ENCODE measurements at places on chromosomes 12 and 14.

GRCh38 chr14:67952786-67953185 lies 133.2 kb downstream of the RAD51B start:
- DNase-seq, result no peak

DNA sequence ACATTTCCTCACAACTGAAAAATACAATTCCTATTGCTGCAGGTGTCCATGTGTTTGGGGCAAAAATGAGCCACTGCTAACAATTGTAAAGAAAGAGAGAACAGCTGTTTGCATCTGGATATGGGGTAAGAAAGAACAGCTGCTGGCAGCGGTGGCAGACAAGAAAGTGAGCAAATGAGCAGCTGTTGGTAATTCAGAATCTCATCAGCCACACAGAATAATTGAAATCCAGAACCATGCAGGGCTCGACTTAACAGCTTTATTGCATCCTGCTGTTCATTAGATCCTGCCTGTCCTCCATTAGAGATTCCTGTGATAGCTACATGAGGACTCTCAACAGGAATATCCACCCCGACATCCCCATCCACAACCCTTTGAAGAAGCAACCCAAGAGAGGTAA lies 62.5 kb upstream of the TSPAN8 start:
- no peak for DNase-seq

DNA sequence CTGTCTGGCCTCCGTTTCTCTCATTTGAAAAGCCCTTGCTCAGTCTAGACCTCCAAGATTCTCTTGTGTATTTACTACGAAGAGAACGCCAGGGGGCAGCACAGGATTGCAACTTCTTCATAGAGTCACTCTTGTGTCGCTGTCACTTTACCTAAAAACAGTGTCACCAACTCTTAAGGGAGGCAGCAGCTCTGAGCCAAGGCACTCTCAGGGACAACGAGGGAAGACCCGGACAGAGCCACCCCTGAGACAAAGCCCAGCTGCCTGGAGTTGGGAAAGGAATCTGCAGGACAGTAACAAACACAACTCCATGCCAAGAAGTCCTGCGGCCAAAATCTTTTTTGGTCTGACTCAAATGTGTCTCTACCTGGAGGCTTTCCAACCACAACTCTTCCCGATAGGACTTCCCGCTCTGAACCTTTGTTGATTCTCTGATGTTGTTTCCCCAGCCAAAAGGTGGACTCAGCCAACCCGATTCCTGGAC lies 9.6 kb upstream of the RPAP3 start:
- peak; percentile 56 for DNase-seq

- DNase-seq, result no peak
These were observed 82.4 kb downstream of the PIK3C2G start for GRCh38 chr12:18343708-18344107.

DNA sequence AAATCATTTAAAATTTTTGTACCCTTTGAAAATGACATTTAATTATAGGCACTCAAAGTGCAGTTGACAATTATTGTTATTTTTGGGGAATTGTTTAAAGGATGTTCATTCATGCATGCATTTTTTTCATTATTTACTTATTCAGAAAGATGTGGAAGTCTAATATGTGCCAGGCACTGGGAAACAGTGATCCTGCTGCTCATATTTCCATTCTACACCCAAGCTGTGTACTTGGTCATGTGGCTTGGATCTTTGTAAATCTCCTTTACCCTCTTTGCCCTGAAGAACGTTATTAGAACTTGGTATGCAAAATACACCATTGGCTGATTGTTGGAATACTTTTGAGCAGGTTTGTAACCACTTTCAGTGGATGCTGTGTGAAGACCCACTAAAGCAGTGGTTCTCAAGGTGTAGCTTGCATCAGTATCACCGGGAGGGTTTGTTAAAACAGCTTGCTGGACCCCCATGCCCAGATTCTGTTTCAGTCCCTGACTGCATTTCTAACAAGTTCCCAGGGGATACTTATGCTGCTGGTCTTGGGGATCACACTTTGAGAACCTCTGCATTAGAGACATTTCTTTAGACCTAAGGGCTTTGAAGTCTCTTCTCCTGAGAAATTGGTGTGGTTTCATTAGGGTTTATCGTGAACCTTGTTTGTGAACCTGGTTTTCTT lies 47.5 kb downstream of the PRKCH start:
- DNase-seq, result no peak
